Activated CD4-positive, alpha-beta T cell treated with anti-CD3 and anti-CD28 coated beads for 4 hours (primary cell): ENCODE measurements at places on chromosomes 1 and 21.

- no peak for DNase-seq
Measured at GRCh38 chr1:79842811-79843210, 836.3 kb upstream of the ADGRL4 start.

DNA sequence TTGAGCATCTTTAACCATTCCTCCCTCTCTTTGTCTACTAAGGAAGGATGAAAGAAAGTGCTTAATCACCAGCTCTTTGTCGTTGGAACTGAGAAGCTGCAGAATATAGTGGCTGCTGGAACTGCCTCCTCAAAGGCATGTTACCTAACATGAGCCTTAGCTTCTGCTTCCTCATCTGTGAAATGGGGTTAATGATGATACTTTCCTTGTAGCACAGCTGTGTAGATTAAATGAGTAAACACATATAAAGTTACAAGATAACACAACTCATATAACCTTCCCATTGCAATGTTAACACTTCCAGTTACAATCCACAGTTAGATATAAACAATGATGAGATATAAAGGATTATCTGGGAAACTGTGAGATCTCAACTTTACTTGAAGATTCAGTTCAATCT lies 48.4 kb upstream of the ZNF326 start:
- DNase-seq = no peak

- no peak for DNase-seq
Measured at GRCh38 chr1:56397409-56397808, 182.0 kb downstream of the PLPP3 start.

GRCh38 chr1:1157033-1157365 lies 16.7 kb upstream of the TTLL10 start:
- DNase-seq = no peak

GRCh38 chr1:107575226-107575625 lies 389.8 kb downstream of the VAV3 start:
- no peak for DNase-seq

GRCh38 chr1:228259368-228259894 lies 51.6 kb downstream of the OBSCN start:
- DNase-seq = no peak

DNA sequence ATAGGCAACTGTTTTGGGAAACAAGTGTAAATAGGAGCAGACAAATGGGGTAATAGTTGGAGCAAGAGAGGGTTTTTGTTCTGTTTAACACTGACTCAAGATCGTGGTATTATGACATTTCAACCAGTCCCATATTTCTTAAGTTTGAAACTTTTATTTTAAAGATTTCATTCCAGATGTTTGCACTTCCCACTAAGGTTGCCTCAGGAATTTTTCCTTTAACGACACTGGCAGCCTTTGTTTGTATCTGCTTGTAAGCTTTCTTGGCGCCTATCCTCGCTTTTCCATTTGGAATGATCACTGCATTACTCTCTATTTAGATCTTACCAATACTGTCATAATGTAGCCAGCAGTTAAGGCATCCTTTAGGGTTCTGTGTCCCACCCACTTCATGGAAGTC lies 67.7 kb downstream of the ALG6 start:
- DNase-seq = no peak

GRCh38 chr21:37671381-37671780 lies 244.9 kb downstream of the KCNJ6 start:
- no peak for DNase-seq

DNA sequence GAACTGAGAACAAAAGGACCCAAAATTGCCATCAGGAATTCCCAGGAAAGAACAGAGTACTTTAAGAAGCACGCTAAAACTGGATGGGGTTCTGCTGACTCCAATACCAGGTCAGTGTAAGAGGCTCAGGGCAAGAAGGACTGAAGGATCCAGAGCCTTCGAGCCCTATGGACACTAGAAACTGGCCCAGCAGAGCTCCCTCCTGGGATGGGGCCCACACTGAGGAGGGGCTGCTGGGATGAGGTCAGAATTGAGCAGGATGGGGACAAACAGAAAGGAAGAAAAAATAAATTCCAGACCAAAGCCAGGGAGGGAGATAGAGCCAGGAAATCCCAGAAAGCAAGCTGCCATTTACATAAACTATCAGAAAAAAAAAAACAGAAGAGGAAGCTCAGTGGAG lies 222.4 kb upstream of the COA6 start:
- DNase-seq = no peak

DNA sequence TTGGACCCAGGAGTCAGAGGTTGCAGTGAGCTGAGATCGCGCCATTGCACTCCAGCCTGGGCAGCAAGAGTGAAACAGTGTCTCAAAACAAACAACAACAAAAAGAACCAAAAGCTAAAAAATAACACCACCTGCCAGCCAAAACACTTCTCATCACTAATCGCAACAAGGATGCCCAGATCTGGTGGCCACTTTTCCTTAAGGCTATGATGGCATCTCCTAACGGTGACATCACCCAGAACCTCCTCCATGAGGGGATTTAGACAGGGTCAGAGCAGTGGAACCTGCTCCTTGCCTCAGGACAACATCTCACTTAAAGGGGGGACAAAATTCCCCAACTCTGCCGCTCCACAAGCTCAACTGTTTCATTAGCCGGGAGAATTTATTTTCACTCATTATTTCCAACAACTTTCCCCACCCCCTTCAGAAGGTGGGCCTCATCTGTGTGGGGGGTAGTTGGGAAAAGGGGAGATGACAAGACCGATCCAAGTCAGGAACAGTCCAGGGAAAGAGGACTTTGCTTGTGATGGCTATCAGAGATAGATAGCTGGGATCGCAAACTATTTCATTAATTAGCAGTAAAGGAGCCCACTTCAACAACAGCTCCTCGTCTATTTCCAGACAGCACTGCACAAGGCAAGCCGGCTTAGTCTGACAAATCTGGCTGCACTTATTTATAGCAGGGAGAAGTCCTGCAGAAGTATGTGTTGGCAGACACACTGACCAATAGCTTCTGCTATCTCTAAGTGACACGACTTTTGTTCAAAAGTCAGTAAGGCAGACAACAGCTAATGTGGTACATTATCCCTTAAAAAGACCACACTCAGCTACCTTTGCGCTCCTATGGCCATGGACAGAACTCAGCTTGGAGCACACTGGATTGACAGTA lies 2.6 kb downstream of the PABPC4 start:
- DNase-seq = no peak

DNA sequence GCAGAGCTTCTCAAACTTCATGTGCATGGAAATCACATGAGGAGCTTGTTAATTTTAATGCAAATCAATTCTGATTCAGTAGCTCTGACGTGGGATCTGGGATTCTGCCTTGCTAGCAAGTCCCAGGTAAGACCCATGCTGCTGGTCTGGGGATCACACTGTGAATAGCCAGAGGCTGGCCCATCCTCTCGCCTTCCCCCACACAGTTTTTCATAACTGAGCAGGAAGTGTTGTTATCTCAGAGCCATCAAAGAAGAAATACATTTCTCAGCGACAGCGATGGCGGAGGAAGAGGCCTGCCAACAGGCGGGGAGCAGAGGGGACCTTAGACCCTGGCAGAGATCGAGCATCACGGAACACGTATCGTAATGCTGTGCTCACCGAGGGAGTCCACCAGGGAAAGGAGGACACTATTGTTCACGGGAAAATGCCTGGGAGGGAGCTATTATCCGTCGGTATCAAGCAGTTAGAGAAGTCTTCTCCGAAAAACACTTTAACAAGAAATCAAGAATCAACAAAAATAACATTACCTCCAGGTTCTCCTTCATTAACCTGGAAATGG lies 268.9 kb upstream of the TMEM51 start:
- DNase-seq = no peak

- DNase-seq = no peak
Measured at GRCh38 chr1:172976222-172977041, 74.3 kb downstream of the TNFSF18 start.

DNA sequence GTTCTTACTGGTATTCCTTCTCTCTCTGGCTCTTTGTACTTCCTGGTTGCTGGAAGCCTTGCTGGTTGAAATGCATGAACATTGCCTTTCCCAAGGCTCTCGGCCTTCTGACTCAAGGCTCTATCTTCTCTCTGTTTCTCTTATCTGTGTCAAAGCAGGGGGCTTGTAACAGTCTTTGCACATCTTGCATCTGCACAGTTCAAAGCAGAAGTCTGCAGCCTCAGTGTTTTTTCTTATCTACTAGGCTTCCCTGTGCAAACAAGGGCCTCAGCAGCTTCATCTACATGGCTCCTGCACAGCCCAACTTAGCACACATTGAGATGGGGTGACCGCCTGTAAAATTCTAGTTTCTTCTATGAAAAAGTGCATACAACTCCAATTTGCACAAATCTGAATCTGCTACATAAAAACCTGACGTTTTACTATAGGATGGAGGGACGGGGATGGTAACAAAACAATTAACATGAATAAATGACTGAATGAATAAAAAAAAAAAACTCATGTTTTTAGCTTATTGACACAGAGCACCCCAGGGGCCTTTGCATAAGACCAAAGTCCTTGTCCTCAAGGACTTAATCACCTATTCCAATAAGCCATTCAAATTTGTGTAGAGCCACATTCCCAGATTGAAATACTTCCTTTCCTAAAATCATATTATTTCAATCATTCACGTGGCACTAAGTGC lies 458.3 kb downstream of the LMO4 start:
- DNase-seq = no peak

DNA sequence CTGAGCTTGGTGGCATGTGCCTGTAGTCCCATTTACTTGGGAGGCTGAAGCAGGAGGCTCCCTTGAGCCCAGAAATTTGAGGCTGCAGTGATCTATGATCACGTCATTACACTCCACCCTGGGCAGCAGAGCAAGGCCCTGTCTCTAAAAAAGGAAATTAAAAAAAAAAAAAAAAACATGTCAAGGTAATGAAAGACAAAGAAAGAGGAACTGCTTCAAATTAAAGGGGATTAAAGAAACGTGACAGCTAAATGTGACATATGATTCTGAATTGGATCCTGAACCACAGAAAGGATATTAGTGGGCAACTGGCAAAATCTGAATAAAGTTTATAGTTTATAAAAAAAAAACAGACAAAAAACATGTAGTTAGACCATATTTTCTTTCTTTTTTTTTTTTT lies 3.8 kb upstream of the C2CD4D start:
- DNase-seq = no peak

DNA sequence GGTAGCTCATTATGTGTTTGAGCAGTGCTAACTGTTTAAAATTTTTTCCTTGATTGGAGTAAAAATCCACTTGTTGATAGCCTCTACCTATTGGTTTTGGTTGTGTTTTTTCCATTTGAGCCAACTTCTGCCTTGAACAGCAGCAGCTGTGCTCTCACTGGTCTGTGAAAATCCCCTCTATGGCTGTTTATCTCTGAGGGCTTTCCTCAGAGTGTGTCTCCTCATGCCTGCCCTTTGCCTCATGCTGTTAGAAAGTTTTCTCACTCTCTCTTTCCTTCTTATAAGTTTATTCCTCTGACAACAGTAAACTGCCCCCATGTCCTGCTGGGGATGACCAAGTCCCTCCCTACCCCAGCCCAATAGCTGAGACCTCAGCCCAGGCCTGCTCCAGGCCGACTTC lies 14.1 kb downstream of the REG4 start:
- DNase-seq = no peak

- DNase-seq = no peak
Measured at GRCh38 chr1:22860414-22860800, 112.3 kb downstream of the LACTBL1 start.

DNA sequence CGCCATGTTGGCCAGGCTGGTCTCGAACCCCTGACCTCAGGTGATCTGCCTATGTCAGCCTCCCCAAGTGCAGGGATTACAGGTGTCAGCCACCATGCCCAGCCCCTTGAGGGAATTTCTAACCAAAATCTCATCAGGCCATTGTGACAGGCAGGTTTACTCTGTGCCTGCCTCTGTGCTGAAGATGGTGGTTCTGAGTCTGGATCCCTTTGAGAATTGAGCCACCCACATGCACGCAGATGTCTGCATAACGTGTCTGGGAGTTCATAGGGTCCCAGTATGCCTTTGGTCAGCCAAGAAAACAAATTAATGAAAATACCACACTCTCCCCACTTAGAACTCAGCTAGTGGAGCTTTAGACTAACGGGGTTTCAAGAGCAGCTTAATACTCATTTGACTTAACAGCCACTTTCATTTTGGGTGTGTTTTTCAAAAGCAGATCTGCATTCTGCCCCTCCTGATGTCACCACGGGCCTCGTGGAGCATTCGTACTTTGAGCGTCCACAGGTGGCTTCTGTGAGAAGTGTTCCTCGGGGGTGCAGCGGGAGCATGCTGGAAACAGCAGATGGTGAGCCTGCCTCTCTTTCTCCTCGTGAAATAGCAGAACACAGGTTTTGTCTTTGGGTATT lies 45.3 kb downstream of the DIP2A start:
- no peak for DNase-seq

GRCh38 chr1:104248385-104248784 lies 498.7 kb downstream of the AMY1C start:
- no peak for DNase-seq

DNA sequence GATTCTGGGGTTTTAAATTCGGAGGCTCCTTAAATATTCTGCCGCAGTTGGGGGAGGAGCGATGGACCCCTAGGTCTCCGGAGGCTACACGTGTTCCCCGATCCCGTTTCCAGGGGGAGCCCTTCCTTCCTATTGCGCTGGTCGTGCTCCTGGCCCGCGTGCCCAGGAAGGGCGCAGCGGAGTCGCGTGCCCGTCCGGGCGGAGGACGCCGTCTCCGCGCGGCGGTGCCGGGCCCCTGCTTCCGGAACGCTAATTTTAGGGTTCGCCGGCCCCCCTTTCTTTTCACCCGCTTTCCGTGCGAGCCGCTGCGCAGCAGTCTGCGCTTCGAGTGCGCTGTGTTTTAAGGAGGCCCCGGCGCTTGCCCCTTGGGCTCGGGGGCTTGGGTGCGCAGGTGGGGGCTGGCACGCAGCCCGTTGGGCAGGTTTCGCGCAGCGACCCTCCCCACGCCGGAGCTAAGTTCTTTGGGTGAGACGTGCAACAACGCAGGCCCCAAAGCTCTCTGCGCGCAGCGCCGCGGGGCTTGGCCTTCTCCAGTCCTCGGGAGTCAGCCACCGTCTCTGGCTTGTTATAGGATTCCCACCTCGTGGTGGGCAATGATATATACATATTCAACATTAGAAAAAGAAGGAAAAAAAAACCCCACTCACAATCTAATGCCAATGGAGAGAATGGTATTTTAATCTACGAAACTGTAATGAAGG lies 43.5 kb upstream of the DNAJC6 start:
- peak; percentile 14 for DNase-seq

DNA sequence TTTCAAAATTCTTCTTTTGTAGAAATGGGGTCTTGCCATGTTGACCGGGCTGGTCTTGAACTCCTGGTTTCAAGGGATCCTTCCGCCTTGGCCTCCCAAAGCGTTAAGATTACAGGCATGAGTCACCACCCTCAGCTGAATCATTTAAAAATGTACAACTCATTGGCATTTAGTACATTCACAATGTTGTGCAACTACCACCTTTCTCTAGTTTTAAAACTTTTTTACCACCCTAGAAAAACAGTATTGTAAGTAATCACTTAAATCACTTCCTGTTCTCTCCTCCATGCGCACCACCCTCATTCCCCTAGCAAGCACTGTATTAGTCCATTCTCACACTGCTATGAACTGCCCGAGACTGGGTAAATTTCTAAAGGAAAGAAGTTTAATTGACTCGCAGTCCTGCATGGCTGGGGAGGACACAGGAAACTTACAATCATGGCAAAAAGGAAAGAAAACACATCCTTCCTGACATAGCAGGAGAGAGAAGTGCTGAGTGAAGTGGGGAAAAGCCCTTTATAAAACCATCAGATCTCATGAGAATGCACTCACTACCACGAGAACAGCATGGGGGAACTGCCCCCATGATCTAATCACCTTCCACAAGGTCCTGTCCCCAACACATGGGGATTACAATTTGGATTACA lies 14.4 kb upstream of the THEM5 start:
- no peak for DNase-seq

GRCh38 chr1:24606296-24606605 lies 36.9 kb upstream of the SRRM1 start:
- no peak for DNase-seq
